ENCODE measurements at places on chromosomes 1 and 21. TPM values are rescaled to one million over a fixed set of nuclear protein-coding genes. Genes with fewer than 3 reads are reported as not detected.

SUSD4 gene
- total RNA-seq, result 0.56 TPM

LINGO4 gene
- total RNA-seq, result not detected

GRCh38 chr1:17559615-17560419, 20.3 kb downstream of the ARHGEF10L start:
- DNase-seq, result no peak

DNA sequence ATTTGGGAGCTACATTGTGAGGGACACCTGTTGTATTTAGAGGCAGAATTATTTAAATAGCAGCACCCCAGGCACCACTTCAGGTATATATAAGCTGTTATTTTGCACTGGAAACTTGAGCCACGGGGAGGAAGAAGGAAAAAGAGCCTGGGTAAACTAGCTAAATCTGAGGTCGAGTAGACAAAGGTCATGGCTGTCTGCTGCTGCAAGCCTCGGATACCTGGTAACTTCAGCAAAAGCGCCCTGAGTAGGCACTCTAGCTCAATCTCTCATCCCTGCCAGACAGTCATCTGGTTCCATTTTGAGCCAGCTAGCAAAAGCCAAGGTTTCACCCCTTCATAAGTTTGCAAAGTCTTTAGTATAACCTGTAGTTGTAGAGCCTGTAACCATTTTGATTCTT, 101.9 kb upstream of the ZNF644 start:
- DNase-seq, result no peak

- DNase-seq, result no peak
These were observed 57.5 kb downstream of the CD247 start for GRCh38 chr1:167460836-167461235.

LAMC1 gene
- 82.0 TPM for total RNA-seq

C1QTNF12 gene
- total RNA-seq, result 0.79 TPM

DNA sequence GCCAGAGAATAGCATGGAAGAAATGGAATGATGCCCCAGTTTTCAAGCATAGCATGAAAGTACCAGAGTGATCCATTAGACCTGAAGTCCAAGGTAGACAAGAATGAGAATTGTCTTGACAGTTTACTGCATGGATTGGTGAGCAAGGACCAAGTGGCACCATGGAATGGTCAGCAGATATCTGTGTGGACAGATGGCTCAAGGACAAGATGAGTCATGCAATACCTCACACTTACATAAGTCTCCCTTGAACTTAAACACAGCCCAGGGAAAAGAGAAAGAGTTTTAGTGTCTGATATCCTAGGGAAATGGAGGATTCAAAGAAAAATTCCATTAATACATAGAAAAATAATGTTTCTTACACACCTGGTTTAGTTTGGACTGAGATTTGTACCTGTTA, 195.2 kb downstream of the MRPL39 start:
- no peak for DNase-seq

DNA sequence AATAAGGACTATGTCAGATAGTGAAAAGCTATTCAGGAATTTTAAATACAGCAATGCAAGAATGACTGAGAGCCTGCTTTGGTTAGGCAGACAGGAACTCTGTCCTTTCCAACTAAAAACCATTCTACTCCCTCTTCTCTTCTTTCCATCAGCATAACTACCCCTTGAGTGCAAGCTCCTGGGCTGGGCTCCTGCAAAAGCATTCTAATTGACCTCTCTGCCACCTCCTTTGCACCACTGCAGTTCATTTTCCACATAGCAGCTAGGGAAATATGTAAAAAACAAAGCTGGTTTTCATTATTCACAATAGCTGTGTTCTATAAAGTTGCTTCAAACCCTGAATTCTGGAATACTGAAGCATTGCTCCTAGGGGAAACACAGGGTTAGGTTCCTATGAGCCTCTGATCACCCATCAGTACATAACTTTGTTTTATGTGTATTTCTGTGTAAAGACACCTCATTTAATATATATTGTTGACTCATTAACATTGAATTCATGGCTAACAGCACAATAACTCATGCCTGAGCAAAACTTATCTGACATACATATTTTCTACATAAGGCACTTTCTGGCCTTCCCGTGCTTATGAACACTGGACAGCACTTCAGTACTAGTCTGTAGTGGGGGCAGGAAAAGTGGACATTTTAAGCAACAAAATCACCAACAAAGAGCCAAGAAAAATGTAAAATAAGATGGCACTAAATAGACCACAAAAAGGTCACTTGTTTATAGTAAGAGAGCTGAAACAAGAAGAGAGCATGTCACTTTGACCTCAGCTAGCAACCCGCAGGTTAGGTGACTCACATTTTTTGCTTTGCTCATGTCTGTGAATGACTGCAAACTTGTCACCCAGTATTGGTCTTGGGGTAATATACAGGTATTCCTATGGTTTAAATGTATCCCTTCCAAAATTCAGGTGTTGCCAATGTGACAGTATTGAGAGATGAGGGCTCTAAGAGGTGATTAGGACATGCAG, 57.9 kb upstream of the IRF2BP2 start:
- no peak for DNase-seq

- DNase-seq, result no peak
These were observed 5.3 kb downstream of the OLFML2B start for GRCh38 chr1:162018418-162018817.

DNA sequence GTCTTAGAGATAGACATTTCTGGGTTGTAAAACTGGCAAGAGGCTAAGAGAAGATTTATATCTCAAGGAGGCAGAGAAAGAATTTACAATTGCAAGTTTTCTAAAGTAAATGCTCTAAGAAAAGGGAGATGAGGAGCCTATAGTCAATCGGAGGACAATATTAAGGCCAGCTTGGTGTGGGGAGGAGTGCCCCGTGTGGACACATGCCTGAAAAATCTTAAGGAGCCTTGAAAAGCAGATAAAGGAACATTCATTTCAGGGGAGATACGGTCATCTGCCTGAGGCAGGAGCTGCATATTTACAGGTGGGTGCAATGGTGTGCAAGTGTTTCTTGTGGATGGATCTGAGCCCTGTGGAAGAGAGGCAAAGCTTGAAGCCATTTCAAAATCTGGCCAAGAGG, 25.6 kb downstream of the FCRL2 start:
- no peak for DNase-seq

C1QC gene
- total RNA-seq, result not detected

DNA sequence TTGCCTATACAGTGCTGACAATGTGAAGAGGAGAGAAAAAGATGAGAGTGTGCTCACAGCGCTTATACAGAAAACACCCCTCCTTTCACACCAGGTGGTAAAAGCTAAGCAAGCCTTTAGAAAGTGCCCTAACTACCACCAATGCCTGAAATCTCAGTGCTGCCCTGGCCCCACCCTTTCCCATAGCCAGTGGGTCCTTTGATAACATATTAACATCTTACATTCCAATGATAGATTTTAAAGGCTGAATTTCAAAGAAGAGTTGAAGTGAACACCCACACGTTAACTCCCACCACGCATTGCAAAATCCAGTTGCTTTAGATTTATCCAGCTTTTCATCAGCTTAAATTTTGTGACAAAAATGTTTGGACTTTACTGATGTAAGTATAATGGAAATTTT, 58.1 kb upstream of the SSX2IP start:
- no peak for DNase-seq

CHIT1 gene
- not detected for total RNA-seq

DNA sequence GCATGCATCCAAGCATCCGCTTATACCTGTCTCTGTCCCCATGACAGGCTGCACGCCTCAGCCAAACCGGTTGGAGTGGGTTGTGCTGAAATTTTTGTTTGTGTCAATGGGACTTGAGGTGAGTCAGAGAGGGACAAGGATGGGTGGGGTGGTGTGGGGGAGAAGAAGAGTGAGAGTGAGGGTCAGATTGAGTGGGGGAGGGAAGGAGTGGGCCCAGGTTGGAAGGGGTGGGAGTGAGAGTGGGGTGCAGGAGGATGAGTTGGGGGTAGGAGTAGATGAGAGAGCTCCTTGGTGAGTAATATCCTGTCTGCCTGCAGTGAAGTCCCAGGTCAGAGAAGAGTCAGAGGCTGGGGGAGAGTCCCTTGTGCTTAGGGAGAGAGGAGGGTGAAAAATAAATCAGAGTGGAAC, 3.3 kb upstream of the NECTIN4 start:
- DNase-seq, result no peak

LRRC7 gene
- total RNA-seq, result 2.4 TPM
